ENCODE measurements at places on chromosomes 4 and X. TPM values are rescaled to one million over a fixed set of nuclear protein-coding genes. Genes with fewer than 3 reads are reported as not detected.

The INPP4B gene
- 0.08 TPM for polyA plus RNA-seq

The EIF4E gene
- polyA plus RNA-seq = 67.6 TPM

The CSAG3 gene
- 72.2 TPM for polyA plus RNA-seq

The C4orf54 gene
- polyA plus RNA-seq = not detected

The NPY5R gene
- not detected for polyA plus RNA-seq

The MAGEA10 gene
- 49.8 TPM for polyA plus RNA-seq

The SULT1B1 gene
- polyA plus RNA-seq = 22.4 TPM

The ALB gene
- not detected for polyA plus RNA-seq

The EPGN gene
- 0.23 TPM for polyA plus RNA-seq

- no peak overlapping the region for H3K4me3 ChIP-seq
- no peak overlapping the region for H3K27ac ChIP-seq
- H3K27me3 ChIP-seq = no peaks in the 10 kb centered on the region
- no peak for DNase-seq
- H3K36me3 ChIP-seq = no peaks in the 10 kb centered on the region
Observed at GRCh38 chr4:56253666-56254305, 133.5 kb downstream of the AASDH start.

GRCh38 chr4:123031664-123032063 is 109.3 kb upstream of the NUDT6 start:
- H3K27ac ChIP-seq = no peak overlapping the region
- H3K4me3 ChIP-seq = no peak overlapping the region
- H3K4me1 ChIP-seq = no peaks in the 10 kb centered on the region
- H3K27me3 ChIP-seq = no peaks in the 10 kb centered on the region

GRCh38 chrX:68865300-68865699 is 36.5 kb downstream of the EFNB1 start:
- DNase-seq = no peak
- peaks cover 3% of the 10 kb centered on the region for H3K27me3 ChIP-seq
- no peak overlapping the region for H3K4me3 ChIP-seq
- no peak overlapping the region for H3K27ac ChIP-seq
- peaks cover 8% of the 10 kb centered on the region for H3K4me1 ChIP-seq

DNA sequence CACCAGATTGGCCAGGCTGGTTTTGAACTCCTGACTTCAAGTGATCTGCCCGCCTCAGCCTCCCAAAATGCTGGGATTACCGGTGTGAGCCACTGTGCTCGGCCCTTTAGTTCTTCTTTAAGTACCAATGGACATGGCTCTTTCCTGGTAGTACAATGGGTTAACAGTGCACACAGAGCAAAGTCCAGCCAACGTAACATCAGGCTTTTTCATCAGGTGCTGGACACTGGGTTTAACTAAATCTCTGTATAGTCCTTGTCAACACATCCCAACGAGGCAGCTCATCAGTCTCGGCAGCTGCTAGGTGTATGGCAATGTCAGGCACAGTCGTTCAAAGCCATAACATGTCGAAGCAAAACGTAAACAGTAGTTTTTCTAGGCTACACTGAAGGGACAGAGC is 93.8 kb downstream of the HDAC8 start:
- no peaks in the 10 kb centered on the region for H3K27me3 ChIP-seq
- H3K36me3 ChIP-seq = peaks cover 13% of the 10 kb centered on the region
- DNase-seq = no peak

- H3K4me1 ChIP-seq = peaks cover 11% of the 10 kb centered on the region
- peak; percentile 74 for DNase-seq
Observed at GRCh38 chrX:110412971-110413726, 54.5 kb downstream of the RTL9 start.

DNA sequence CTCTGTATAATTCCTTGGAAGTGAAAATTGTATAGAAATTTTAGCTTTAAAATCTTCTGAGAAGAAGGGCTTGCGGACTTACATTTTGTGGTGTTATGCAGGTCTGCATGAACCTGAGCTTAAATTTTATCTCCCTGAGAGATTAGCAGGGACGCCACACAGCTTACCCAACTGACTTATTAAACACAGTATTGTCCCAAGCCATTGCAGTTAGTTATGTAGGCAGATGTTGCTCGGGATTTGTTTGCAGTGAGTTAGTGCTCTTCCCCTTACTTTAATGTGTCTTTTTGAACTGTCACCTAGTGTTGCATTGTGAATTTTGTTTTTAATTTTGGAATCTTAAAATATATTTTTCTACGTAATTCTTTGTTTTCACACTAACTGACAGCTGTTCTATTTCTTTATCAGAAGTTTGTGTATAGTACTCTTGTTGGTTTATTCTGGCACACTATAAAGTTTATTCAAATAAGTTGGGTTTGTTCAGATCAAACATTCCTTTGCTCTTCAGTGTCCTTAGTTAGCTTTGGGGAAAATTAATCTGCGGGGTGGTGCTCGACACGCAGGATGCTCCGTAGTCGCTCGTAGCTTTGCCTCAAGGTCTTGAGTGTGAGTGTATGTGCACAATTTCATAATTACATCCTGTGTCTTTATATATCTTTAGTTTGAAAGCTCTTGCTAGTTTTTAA is 145.4 kb downstream of the STIM2 start:
- peaks cover 40% of the 10 kb centered on the region for H3K4me1 ChIP-seq
- no peak overlapping the region for H3K4me3 ChIP-seq
- DNase-seq = no peak
- H3K27ac ChIP-seq = no peak overlapping the region
- H3K27me3 ChIP-seq = no peaks in the 10 kb centered on the region
- H3K36me3 ChIP-seq = no peaks in the 10 kb centered on the region

- H3K27me3 ChIP-seq = no peaks in the 10 kb centered on the region
- no peak overlapping the region for H3K27ac ChIP-seq
- no peaks in the 10 kb centered on the region for H3K4me1 ChIP-seq
- H3K4me3 ChIP-seq = no peak overlapping the region
- no peaks in the 10 kb centered on the region for H3K36me3 ChIP-seq
Observed at GRCh38 chr4:5854929-5855328, 38.0 kb downstream of the CRMP1 start.

GRCh38 chr4:107255596-107255995 is 219.5 kb upstream of the DKK2 start:
- peak overlapping the region; percentile 92 for H3K27ac ChIP-seq
- no peaks in the 10 kb centered on the region for H3K36me3 ChIP-seq
- no peak for DNase-seq

DNA sequence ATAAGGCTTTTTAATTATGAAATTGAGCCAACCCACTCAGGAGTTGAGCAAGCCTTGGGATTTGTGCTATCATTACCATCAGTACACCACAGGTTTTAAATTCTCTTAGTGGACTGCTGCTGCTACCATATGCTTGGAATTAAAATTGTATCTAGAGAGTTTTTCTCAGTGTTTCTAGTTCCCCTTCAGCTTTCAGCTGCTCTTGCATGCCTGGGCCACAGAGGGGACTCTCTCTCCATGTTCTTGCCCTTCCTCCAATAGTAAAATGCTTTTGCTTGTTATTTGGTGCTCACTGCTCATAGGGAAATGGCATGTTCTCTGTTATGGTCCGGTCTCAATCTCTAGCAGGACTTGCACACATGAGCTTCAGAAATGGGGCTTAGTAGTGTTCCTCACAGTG is 101.9 kb downstream of the IGSF1 start:
- H3K36me3 ChIP-seq = no peaks in the 10 kb centered on the region
- H3K4me1 ChIP-seq = no peaks in the 10 kb centered on the region
- no peak overlapping the region for H3K27ac ChIP-seq
- no peak overlapping the region for H3K4me3 ChIP-seq
- no peaks in the 10 kb centered on the region for H3K27me3 ChIP-seq
- DNase-seq = no peak

DNA sequence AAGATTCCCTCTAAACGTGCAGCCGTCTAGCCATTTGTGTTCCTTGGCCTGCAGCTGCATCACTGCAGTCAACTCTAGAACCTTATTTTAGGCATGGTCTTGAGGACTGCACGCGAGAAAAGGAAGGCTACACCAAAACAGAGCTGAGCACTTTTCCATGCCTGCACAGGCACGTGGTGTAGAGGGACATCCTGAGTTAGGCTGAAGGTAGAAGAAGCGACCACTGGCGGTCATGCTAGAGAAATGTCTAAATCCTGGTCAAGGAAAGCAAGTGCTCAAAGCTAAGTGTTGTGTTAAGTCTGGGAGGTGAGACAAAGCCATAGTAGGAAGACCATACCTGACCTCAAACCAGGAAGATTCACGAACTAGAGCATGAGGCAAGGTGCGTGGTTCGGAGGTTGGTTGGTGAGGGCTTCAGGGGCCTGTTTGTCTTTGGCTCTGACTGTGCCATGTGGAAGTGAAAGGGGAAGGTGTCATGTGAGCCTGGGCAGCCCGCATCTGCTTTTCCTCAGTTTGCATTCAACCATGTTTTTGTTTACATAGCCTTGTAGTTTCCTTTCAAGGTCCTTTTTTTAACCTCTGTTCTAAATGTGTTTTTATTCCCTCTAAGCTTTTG is 203.8 kb downstream of the AASDH start:
- no peaks in the 10 kb centered on the region for H3K36me3 ChIP-seq
- H3K27me3 ChIP-seq = no peaks in the 10 kb centered on the region
- no peak overlapping the region for H3K27ac ChIP-seq
- H3K4me3 ChIP-seq = no peak overlapping the region

DNA sequence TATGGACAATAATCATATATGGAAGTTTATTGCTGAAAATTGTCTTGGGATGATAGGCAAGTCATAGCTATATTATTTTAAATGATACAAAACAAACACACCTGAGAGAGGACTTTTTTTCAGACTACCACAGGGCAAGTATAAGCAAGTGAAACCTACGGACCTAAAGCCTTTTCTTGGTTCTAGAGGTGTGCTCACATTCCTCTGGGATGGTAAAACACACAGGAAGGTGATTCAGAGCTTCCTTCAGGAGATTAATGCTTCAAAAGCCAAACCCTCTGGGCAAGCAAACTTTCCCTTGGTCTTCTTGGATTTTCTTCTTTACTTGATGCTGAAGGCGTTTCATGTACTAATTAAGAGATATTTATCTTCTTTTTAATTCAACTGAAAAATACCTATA is 60.1 kb upstream of the ACSL4 start:
- H3K4me1 ChIP-seq = no peaks in the 10 kb centered on the region
- H3K27ac ChIP-seq = no peak overlapping the region
- no peak overlapping the region for H3K4me3 ChIP-seq
- no peaks in the 10 kb centered on the region for H3K27me3 ChIP-seq
- no peak for DNase-seq

DNA sequence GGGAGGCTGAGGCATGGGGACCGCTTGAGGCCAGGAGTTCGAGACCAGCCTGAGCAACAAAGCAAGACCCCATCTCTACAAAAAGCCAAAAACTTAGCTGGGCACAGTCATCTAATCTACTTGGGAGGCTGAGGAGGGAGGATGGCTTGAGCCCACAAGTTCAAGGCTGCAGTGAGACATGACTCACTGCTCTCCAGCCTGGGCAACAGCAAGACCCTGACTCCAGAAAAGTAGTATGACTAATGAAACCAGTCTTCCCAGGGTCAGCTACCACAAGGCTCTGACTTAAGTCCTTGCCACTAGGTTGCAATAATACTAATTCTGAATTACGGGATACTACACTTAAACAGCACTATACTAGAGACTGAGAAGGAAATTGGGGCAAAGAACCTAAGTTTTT is 33.1 kb downstream of the ERVMER34-1 start:
- peaks cover 30% of the 10 kb centered on the region for H3K36me3 ChIP-seq
- no peaks in the 10 kb centered on the region for H3K27me3 ChIP-seq
- 0 out of 2 replicates have a peak, but pooled peaks cover 9% of the 10 kb centered on the region for H3K4me1 ChIP-seq

GRCh38 chr4:62512271-62512670 is 1312.1 kb downstream of the ADGRL3 start:
- H3K4me1 ChIP-seq = no peaks in the 10 kb centered on the region
- DNase-seq = no peak
- no peak overlapping the region for H3K4me3 ChIP-seq

GRCh38 chr4:139834981-139835391 is 169.4 kb downstream of the MGST2 start:
- DNase-seq = no peak
- peaks cover 36% of the 10 kb centered on the region for H3K4me1 ChIP-seq
- no peak overlapping the region for H3K4me3 ChIP-seq
- H3K27me3 ChIP-seq = no peaks in the 10 kb centered on the region
- peak overlapping the region; percentile 76 for H3K27ac ChIP-seq
- no peaks in the 10 kb centered on the region for H3K36me3 ChIP-seq

DNA sequence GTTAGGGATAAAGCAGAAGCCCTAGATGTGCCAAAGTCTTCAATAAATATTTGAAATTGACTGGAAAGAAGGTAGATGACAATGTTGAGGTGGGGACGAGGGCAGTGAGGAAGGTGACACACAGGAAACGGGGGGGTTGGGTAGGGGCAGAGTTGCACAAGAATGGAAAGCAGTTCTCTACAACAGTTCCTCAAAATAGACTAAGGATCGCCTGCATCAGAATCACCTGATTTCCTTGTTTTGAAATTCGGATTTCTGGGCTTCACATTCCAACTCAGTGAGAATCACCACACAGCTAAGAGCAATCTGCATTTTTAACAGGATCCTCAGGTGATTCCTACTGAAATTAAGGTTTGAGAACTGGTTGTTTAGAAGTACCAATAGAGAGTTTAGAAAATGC is 70.6 kb downstream of the ARFIP1 start:
- H3K27me3 ChIP-seq = no peaks in the 10 kb centered on the region
- no peaks in the 10 kb centered on the region for H3K4me1 ChIP-seq

GRCh38 chr4:61771056-61771455 is 570.9 kb downstream of the ADGRL3 start:
- no peak overlapping the region for H3K4me3 ChIP-seq
- H3K36me3 ChIP-seq = no peaks in the 10 kb centered on the region
- DNase-seq = no peak
- H3K27ac ChIP-seq = no peak overlapping the region

DNA sequence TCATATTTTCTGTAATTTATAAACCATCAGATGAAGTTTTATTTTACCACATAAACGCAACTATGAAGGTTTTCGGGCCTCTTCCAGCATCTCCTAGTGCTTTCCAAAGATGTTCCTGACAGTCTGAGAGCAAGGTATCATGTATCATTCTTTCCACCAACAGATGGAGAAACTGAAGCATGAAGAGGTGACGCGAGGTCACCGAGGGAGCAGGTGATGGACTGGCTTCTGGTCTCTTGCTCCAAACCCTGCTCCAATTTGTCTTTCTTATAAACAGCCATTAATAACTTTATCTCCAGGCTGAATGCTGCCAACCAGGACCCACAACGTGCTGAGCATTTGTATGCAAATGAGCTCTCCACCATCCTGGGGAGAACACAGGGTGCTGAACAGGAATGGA is 86.3 kb upstream of the MAML3 start:
- no peak for DNase-seq
- peaks cover 65% of the 10 kb centered on the region for H3K4me1 ChIP-seq
- no peaks in the 10 kb centered on the region for H3K36me3 ChIP-seq
- no peak overlapping the region for H3K4me3 ChIP-seq
- no peak overlapping the region for H3K27ac ChIP-seq

- no peaks in the 10 kb centered on the region for H3K27me3 ChIP-seq
Observed at GRCh38 chr4:19239565-19239964, 1012.1 kb upstream of the SLIT2 start.

- H3K4me3 ChIP-seq = no peak overlapping the region
- peaks cover 3% of the 10 kb centered on the region for H3K36me3 ChIP-seq
- no peaks in the 10 kb centered on the region for H3K4me1 ChIP-seq
- H3K27me3 ChIP-seq = no peaks in the 10 kb centered on the region
- H3K27ac ChIP-seq = peak overlapping the region; percentile 99
Observed at GRCh38 chr4:114272226-114272625, 292.8 kb upstream of the ARSJ start.

Measured in SK-N-SH (cell line).